ENCODE measurements at places on chromosomes 13 and 19.

GRCh38 chr13:23744315-23744714 lies 144.9 kb downstream of the MIPEP start:
- DNase-seq = no peak

DNA sequence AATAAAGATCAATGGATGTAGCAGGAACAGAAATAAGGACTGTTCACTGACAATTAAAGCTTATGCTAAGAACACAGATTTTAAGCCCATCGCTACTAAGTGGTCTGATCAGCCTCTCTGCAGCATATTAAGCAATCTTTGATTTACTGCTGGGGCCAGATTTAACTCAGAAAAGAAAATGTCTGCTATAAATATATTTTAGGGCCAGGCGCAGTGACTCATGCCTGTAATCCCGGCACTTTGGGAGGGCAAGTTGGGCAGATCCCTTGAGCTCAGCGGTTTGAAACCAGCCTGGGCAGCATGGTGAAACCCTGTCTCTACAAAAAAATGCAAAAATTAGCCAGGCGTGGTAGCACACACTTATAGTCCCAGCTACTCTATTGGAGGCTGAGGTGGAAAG lies 43.0 kb downstream of the METTL21C start:
- DNase-seq = no peak

DNA sequence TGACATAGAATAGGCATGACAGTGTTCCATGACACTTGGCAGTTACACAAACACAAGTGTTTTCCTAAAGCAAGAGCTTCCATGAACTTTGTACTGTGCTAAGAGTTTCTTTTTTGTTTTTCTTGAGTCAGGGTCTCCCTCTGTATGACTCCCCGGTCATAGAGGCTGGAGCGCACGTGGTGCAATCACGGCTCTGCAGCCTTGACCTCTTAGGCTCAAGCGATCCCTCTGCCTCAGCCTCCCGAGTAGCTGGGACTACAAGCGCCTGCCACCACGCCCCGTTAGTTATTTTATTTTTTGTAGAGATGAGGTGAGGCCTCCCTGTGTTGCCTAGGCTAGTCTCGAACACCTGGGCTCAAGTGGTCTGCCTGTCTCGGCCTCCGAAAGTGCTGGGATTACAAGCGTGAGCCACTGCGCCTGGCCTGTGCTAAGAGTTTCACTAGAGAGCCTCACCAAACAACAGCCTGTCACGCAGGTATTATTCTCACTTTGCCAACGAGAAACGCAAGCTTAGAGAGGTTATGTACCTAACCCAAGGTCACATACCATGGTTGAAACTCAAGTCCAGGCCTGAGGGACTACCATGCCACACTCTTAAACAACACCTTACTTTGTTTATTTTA lies 355.9 kb downstream of the KLF12 start:
- DNase-seq = no peak

- no peak for DNase-seq
Observed at GRCh38 chr19:2494084-2494446, 18.1 kb downstream of the GADD45B start.

Measured in NCI-H187 (cell line).